Stimulated activated memory B cell treated with anti-CD40 and anti-IgM and Interleukin-4, amounts not matched to agents 10 μg/mL and 1 μg/mL and 100 μg/mL, for 72 hours (primary cell): ENCODE measurements at places on chromosomes 7 and 10.

DNA sequence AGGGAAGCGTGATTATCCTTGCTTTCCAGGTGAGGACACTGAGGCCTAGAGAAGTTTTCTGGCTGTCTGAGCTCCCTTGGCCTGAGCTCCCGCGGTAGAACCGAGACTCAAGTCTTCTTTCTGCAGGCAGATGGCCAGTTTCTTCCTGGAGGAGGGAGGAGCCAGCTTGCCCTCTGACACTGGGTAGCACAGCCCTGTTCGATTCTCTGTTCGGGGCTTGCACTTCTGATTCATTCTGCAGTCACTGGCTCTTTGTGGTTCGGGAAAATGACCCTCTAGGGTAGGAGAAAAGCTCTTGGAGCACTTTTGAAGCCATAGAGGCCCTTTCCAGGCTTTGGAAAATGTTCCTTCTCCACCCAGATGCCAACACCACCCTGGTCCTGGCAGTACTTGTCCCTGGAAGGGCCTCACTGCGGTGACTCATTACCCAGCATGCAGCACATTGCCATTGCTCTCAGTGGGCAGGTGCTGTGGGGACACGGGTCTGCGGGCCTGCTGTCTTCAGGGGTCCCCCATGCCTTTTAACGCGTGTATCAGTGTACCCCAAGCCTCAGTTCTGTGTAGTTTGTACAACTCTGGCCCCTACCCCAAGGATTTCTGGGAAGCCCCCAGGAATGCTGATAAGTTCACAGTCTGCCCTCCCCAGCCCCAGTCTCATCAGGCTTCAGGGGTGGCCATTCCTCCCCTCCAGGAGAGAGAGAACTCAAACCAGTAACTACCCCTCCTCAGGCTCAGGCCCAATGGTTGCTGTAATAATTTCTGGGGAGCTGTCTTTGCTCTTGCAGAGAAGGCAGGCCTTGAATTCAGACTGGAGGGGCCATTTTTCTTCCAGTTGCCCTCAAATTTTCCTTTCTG, 11.9 kb downstream of the CHST3 start:
- H3K4me3 ChIP-seq: no peak overlapping the region
- no peak for ATAC-seq
- H3K4me1 ChIP-seq: peaks cover 9% of the 10 kb centered on the region
- peaks cover 40% of the 10 kb centered on the region for H3K27me3 ChIP-seq
- H3K36me3 ChIP-seq: no peaks in the 10 kb centered on the region

DNA sequence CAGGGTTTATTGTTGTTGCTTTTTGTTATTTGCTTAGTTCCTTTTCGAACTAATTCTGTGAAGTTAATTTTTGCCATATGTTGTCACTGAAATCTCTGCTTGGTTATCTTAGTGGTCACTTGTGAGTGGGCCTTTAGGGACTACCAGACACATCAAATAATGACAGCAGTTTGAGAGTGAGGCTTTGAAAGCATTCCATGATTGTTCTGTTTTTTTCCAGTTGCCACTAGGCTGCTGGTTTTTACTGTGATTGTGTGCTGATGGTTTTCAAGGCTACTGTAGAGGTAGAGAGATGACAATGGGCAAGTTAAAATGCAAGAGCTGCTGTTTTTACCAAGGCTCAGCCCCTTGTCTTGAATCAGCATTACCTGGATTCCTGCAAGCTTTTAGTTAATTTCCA, 20.0 kb downstream of the SEPTIN7 start:
- no peak overlapping the region for H3K27ac ChIP-seq
- ATAC-seq: no peak
- H3K4me1 ChIP-seq: peaks cover 47% of the 10 kb centered on the region
- H3K36me3 ChIP-seq: peaks cover 52% of the 10 kb centered on the region

GRCh38 chr7:36851382-36851781, 127.1 kb upstream of the AOAH start:
- ATAC-seq: no peak
- no peaks in the 10 kb centered on the region for H3K4me1 ChIP-seq
- no peak overlapping the region for H3K27ac ChIP-seq
- no peaks in the 10 kb centered on the region for H3K27me3 ChIP-seq

- ATAC-seq: no peak
- peaks cover 15% of the 10 kb centered on the region for H3K27me3 ChIP-seq
- peaks cover 14% of the 10 kb centered on the region for H3K4me1 ChIP-seq
- H3K36me3 ChIP-seq: no peaks in the 10 kb centered on the region
- H3K27ac ChIP-seq: no peak overlapping the region
Observed at GRCh38 chr7:44284881-44285541, 40.4 kb downstream of the CAMK2B start.

GRCh38 chr10:8052341-8052955, 2.0 kb upstream of the GATA3 start:
- peaks cover 50% of the 10 kb centered on the region for H3K4me1 ChIP-seq
- peaks cover 90% of the 10 kb centered on the region for H3K27me3 ChIP-seq
- peak overlapping the region; percentile 50 for H3K4me3 ChIP-seq
- no peaks in the 10 kb centered on the region for H3K36me3 ChIP-seq
- no peak overlapping the region for H3K27ac ChIP-seq

DNA sequence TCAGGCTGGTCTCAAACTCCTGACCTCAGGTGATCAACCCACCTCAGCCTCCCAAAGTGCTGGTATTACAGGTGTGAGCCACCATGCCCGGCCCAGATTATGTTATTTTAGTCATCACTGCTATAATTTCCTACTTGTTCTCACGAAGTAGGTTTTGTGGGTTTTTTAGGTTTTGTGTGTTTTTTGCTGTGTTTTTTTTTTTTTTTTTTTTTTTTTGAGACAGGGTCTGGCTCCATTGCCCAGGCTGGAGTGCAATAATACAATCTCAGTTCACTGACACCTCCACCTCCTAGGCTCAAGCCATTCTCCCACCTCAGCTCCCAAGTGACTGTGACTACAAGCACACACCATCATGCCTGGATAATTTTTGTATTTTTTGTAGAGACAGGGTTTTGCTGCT, 20.9 kb upstream of the ANAPC16 start:
- ATAC-seq: no peak
- H3K4me3 ChIP-seq: no peak overlapping the region
- no peaks in the 10 kb centered on the region for H3K27me3 ChIP-seq
- no peaks in the 10 kb centered on the region for H3K4me1 ChIP-seq
- no peak overlapping the region for H3K27ac ChIP-seq

DNA sequence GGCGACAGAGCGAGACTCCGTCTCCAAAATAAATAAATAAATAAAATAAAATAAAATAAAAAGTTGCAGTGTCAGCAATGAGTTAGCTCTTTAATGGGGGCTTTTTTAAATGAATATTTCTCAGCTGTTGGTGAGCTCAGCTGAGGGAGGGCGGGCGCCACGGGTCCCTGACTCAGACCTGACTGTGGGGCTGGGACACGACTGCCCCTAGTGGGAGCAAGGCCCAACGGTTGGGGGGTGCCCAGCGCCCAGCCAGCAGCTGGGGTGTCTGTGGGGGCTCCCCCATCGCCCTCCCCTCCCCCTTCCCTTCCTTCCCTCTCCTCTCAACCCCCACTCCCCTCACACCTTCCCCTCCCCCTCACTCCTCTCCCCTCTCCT, 46.6 kb downstream of the PWWP2B start:
- peak overlapping the region; percentile 95 for H3K27ac ChIP-seq
- no peak overlapping the region for H3K4me3 ChIP-seq
- H3K36me3 ChIP-seq: no peaks in the 10 kb centered on the region
- no peaks in the 10 kb centered on the region for H3K27me3 ChIP-seq

GRCh38 chr10:91049988-91050360, 129.1 kb upstream of the ANKRD1 start:
- H3K27ac ChIP-seq: no peak overlapping the region
- H3K4me1 ChIP-seq: peaks cover 6% of the 10 kb centered on the region
- ATAC-seq: no peak
- no peaks in the 10 kb centered on the region for H3K27me3 ChIP-seq
- H3K36me3 ChIP-seq: no peaks in the 10 kb centered on the region

- ATAC-seq: no peak
- H3K4me1 ChIP-seq: peaks cover 10% of the 10 kb centered on the region
- H3K27ac ChIP-seq: no peak overlapping the region
- H3K27me3 ChIP-seq: no peaks in the 10 kb centered on the region
- no peak overlapping the region for H3K4me3 ChIP-seq
Observed at GRCh38 chr7:25424855-25425254, 196.6 kb upstream of the NPVF start.

- H3K36me3 ChIP-seq: peaks cover 28% of the 10 kb centered on the region
- peak overlapping the region; percentile 63 for H3K4me3 ChIP-seq
- ATAC-seq: peak; percentile 87
- peak overlapping the region; percentile 85 for H3K27ac ChIP-seq
Observed at GRCh38 chr7:100208911-100209408, 10.8 kb upstream of the PVRIG start.

DNA sequence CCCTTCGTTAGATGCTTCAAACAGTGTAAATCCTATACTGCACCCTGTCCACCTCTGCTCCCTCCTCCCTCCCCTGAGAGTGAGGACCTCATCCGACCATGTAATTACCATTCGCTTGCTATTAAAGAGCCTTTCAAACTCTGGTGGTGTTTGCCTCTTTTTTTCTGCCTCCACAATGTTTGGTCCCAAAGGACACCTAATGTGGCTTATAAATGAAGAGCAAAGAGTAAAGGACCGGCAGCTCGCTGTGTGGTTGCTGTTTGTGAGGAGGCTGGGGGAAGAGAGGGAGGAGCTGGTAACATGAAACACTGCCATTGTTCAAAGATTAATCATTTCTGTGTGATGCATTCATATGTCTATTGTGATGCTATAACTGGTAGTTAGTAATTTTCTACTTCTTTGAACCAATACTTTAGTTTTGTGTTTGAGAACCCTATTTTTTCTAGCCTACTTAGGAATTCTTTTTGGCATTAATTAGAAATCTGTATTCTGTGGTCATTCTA, 27.9 kb downstream of the MTURN start:
- peak overlapping the region; percentile 75 for H3K27ac ChIP-seq
- peaks cover 54% of the 10 kb centered on the region for H3K4me1 ChIP-seq
- no peaks in the 10 kb centered on the region for H3K36me3 ChIP-seq
